Brain pericyte (primary cell): ENCODE measurements at places on chromosomes 6 and 20.

DNA sequence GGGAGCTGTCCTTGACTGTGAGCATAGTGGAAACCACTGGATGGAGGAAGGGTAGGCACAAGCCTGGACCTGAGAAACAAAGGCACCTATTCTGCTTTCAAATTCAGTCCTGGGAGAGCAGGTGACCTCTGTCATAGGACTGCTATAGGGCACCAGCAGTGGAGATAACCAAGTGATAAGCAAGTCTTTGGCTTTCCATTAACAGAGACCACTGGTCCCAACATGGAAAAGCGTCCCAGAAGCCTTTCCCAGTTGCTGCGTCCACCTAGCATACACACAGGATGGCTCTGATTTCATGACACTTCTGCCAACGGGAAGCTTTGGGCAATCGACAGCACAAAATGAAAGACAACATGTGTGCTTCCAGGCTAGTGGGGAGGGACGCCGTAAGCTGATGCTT, 8.9 kb downstream of the SLC22A3 start:
- no peak for DNase-seq

- DNase-seq: no peak
Observed at GRCh38 chr20:32872266-32872665, 13.5 kb downstream of the EFCAB8 start.

GRCh38 chr20:45897692-45898091, 6.6 kb downstream of the CTSA start:
- no peak for DNase-seq

DNA sequence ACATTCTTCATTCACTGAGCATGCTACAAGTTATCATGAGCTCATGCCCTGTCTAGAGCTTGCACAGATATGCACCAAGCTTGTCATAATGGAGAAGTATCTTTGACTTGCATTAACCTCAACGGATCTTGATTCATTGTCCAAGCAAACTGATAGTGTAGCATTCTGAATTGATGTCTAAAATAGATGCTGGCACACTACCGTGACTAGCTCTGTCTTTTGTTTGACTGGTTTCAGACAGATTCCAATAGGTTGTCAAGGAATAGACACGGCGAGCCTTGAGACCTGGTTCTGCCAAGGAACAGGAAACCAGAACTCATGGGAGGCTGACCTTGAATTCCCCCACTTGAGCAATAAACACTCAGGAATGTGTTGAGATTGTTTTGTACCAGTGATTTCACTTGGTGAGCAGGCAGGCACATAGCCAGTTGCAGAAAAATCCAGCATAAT, 1153.1 kb upstream of the GJE1 start:
- peak; percentile 34 for DNase-seq

GRCh38 chr6:29617782-29618554, 15.0 kb downstream of the GABBR1 start:
- DNase-seq: no peak

DNA sequence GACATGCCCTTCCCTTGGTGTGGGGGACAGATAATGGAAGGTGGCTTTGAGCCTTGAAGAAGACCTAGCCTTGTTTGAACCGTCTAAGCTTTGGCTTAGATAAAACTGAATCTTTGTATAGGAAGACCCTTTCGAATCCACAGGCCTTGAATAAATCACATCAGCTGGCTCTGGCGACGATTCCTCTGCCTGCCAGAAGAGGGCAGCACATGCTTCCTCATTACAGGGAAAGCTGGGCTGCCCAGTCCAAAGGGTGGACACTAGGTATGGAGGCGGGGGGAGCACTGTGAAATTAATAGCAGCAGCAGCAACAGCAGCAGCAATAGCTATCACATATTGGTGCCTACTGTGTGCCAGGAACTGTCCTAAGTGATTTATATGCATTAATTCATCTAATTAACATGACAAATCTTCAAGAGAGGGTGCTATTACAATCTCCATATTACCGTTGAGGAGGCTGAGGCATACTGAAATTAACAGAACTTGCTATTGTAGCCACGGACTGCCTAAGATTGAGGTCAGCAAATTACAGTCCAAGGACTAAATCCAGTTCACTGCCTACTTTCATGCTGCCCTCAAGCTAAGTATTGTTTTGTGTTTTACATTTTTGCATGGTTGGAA, 85.1 kb downstream of the CLIC5 start:
- DNase-seq: no peak

GRCh38 chr6:147949981-147950622, 392.5 kb upstream of the SASH1 start:
- DNase-seq: peak; percentile 18

- DNase-seq: no peak
Observed at GRCh38 chr20:37296371-37296770, 6.9 kb downstream of the MANBAL start.

DNA sequence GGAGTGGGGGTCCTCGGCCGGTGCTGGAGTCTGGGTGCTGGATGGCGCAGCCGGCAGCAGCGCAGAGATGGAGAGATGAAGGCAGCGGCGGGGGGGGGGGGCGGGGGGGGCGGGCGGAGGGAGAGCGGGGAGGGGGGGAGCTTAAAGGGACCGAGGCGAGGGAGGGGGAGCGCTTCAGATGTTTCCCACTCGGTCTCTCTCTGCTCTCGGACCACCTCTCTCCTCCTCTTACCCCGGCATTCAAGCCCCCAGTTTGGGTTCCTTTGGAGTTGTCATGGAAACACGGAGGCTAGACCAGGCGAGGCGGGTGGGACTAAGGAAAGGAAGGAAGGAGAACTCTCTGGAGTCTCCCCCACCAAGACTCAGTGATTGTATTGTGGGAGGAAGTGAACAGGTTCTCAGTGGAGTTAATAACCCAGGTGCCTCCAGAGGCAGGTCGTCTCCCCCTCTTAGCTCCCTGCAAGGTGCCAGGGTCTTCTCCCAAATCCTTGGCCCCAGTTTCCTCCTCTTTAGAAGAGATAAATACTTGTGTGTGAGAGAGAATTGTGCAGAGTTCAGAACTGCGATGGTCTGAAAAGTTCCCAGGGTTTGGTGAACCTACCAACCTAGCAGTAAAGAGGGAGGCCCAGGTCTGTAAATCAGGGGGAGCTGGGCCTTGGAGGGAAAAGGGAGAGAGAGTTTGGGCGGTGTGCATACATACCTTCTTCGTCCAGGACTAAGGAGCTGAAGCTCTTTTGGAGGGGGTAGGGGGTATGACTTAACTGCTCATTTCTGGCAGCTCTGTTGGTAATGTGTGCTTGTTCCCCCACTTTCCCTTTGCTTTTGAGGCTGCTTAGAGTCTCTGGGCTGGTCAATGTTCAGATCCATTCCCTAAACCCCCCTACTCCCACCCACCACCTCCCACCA, at the start of gene PRRT1:
PRRT1 (minus strand) TSS at position 77 of the 906 bp plus-strand sequence. CDS start 112 bp downstream, outside the sequence.
- DNase-seq: no peak

DNA sequence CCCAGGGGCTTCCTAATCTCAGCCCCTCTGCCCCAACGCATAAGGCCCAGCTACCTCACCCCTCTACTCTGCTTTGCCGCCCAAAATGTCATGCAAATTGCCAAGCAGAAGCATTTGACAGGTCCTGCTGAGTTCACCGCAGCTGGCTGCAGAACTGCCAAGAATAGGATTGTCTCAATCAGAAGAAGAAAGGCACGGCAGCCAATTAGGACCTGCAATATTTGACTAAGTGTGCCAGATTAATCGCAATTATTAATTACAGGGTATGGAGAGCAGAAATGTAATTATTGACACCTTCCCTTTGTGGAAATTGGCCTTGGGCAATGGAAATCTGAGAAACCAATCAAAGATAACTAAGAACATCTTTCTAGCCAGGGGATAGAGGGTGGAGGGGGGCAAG, 318.6 kb downstream of the LRFN2 start:
- no peak for DNase-seq

- no peak for DNase-seq
Observed at GRCh38 chr20:38798266-38798665, 7.2 kb upstream of the PPP1R16B start.

GRCh38 chr20:22213271-22213670, 371.1 kb downstream of the FOXA2 start:
- DNase-seq: no peak

DNA sequence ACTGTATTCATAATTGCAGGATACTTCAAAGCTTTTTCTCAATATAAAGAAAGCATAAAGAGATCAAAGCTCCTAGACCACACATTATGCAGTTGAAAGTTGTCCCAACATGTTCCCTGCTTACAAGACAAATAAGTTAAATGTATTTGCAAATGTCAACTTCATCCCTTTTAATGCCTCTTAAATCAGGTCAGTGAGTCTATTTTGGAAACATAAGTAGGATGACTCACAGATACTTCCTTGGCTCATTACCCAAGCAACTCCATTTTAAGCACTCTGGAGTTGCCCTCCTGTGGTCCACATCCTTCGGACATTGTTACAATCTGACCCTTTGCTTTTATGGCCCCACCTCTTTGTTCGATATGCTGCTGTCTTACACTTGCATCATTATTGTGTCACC, 162.0 kb downstream of the FAXC start:
- DNase-seq: no peak

GRCh38 chr6:24228681-24229255, 102.8 kb downstream of the NRSN1 start:
- DNase-seq: no peak

DNA sequence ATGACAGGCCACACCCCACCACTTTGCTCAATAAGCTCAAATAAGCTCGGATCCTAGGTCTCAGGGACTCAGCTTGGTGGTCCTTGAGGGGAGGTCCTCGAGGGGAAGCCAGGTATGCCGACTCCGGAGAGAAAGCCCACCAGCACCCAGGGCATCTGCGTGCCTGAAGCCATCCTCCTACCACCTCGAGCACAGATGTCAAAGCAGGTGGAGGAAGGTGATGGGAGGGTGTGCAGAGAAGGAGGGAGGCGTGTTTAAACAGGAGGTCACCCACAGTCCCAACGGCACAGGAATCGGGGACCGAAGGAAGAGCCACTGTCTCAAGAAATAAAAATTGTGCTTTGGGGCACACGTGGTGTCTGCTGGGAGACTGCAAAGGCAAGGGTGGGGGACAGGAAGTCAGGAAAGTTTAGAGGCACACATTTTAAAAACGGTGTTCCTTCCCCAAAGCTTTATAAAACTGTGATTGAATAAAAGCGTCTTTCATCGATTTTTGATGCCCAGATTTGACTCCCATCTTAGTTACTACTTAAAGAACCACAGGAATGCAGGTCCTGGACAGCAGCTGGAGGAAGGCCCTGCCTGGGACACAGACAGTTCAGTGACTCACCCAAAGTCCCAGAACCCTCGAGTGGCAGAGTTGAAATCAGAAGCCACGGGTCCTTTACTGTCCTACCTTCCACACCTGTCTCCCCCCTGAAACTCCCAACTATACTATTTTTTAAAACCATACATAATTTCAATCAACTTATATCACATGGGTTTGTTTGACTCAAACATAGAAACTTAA, 221.0 kb upstream of the PDE10A start:
- DNase-seq: no peak

DNA sequence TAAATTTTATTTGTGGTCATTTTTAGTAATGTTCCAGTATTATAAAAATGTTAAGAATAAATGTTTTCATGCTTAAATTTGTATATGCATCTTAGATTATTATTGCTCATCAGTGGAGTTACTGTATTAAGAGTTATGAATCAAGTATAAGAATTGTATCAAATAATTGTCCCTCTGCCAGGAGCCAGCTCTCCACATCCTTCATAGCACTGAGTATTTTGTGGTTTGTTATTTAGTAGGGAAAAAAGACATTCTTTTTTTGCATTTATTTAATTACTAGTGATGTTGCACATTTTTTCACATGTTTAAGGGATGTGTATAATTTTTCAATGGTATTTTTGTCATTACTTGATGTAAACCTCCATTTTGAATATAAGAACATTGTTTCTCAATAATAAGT, 102.0 kb downstream of the ADGRB3 start:
- DNase-seq: no peak

DNA sequence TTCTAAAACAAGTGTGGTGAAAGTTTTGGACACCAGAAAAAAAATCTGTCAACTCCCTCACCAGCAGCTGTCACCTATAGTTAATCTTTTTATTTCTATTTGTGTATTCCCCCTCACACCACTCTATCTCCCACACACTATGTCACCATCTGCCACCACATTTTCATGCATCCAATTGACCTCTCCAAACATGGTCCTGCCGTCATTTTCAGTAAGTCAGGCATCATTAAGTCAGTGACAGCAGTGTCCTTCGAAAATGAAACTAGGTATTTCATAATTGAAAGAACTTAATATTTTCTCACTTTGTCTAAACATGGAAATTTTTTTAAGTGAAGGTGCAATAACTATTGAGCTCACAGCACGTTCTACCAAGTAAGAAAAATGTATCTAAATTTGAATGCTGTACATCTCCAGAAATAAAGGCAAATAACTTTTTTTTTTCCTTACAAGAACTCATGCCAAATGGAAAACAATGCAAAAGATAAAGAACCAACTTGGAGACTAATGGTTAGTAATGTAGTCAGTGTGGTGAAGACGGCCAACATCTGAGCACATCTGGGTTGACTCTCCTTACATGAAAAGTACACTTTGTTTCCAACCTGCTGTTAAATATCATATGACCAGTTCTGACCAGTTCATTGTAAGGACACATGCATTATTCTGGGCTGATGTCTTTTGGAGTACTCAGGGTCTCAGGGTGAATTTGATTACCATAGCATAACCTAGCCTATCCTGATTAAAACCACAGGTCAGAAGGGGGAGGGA, 623.3 kb upstream of the MANEA start:
- no peak for DNase-seq

- DNase-seq: no peak
Observed at GRCh38 chr20:58639182-58640146, 11.6 kb upstream of the STX16 start.

DNA sequence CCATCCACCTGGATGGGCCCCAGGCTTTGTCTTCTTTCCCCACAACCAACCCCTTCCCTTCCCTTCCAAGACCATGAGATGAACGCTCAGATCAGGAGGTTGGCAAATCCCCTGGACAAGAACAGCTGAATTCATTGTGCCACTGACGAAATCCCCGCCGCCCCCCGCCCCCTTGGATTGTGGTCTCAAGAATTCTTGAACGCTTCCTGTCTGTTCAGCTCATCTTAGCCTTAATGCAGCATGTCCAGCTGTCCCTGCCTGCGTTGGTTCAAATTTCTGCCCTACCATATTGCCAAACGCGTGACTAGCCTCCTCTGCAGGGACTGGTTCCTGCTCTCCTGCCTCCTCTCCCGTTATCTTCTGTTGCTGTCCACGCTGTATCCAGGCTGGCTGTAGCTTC, 133.2 kb downstream of the CDH4 start:
- no peak for DNase-seq

- no peak for DNase-seq
Observed at GRCh38 chr6:170100046-170100445, 190.8 kb downstream of the DLL1 start.

DNA sequence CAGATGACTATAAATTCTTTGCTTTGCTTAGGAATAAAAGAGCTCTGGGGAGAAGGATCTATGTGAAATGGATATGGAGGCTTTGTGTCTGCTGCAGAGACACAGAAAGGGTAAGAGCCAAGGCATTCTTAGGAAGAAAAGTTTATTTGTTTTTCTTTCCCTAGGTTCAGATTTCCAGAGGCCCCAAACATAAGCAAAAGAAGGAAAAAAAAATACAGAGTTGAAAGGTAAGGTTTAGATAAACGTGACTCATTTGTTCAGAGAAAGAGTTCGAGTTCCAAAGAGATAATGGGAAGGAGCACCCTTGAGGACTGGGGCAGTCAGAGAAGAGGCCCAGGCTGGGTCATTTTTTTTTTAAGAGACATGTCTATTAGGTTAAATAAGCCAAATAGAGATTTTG, 27.4 kb upstream of the BMP5 start:
- peak; percentile 55 for DNase-seq

- no peak for DNase-seq
Observed at GRCh38 chr6:30019819-30020218, 41.2 kb upstream of the POLR1H start.
